ENCODE measurements at places on chromosomes 4 and X.
A peak's percentile ranks its signal among the peaks of the same experiment; 100 is the strongest.

DNA sequence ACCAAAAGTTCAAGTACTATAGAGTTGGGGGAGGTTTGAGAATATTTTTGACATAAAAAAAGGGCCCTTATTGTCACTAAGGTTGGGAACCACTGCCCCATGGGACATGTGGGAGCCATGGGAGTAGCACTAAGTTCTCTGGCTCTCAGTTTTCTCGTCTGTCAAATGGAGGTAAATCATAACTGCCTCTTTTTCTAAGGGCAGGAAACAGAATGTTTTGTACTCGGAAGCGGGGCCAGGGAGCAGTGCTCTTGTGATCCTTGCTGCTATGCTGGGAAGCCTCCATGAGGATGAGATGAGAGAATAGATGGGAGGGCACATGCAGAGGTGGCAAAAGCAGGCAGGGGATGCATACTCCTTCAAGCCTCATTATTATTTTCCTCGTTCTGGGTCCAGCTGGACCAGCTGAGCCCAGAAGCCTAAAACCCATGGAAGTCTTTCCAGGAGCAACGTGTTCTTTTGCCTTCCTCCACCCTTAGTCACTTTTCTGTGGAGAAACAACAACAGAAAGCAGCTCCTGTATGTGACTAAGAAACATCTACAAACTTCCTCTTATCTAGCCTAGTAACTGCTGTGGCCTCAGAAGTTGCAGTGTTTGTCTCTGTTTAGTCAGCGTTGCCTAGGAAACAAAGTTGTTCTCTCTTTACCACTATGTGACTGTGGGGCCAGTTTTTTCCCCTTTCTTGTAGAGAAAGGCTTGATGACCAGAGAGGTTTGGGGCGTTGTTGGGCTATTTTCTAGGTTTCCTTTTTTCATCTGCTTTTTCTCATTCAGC is 64.8 kb downstream of the TSC22D3 start:
- DNase-seq: peak; percentile 82

- DNase-seq: no peak
Observed at GRCh38 chr4:70623323-70623722, 5.2 kb upstream of the ENAM start.

- DNase-seq: peak; percentile 15
Observed at GRCh38 chrX:101395789-101396188, 5.0 kb downstream of the RPL36A start.

DNA sequence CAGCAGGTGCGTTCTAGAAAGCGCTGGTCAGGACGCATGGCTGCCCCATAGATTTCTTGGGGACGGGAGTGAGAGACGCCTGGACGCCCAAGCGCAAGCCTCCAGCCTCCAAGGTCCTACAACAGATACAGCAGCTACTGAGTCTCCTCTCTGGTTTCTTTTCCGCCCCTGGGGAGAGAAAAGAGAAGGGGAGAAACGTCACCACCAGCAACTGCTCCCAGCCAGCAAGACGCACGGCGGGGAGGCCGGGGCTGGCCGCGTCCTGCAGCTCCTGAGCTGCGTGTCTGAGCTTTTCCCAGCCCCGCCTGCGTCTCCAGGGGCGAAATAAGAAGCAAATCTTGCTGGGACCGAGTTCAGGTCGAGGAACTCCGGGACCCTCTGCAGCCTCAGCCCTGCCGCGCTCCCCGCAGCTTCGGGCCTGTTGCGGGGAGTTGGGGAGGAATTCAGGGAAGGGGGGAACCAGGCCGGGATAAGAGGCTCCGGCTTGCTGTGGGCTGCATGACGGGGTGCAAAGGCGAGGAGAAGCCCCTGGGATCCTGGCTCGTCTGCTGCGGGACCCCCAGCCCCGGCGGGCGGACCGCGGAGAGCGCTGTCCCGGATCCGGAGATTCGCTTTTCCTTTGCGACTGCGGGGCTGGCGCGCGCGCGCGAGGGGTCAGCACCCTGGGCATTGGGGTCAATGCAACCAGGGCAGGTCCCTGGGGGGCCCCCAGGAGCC is 6.8 kb upstream of the SHOX start:
- no peak for DNase-seq

DNA sequence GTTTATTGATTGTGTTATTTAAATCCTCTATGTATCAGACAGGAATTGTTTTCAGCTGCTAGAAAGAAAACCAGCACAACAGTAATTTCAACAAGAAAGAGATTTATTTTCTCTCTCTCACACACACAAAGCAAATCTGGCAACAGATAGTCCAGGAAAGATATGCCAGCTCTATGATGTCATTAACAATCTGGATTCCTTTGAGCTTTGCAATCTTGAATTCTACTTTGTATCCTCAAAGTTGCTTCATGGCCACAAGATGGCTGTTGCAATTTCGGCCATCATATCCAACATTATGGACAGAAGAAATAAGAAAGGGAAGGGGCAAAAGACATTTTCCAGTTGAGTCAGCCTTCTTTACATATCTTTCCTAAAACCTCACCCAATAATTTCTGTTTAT is 19.8 kb upstream of the FMR1 start:
- no peak for DNase-seq

GRCh38 chr4:10385994-10386394 is 71.2 kb downstream of the ZNF518B start:
- DNase-seq: no peak

DNA sequence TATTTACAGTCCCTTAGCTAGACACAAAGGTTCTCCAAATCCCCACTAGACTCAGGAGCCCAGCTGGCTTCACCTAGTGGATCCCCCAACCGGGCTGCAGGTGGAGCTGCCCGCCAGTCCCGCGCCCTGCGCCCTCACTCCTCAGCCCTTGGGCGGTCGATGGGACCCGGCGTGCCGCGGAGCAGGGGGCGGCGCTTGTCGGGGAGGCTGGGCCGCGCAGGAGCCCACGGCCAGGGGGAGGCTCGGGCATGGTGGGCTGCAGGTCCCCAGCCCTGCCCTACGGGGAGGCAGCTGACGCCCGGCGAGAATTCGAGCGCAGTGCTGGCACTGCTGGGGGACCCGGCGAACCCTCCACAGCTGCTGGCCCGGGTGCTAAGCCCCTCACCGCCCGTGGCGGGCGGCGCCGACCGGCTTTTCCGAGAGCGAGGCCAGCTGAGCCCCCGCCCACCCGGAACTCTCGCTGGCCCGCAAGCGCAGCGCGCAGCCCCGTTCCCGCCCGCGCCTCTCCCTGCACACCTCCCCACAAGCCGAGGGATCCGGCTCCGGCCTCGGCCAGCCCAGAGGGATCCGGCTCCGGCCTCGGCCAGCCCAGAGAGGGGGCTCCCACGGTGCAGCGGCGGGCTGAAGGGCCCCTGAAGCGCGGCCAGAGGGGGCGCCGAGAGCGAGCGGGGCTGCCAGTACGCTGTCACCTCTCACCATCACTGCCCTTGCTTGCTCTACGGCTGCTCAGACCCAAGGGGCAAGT is 39.4 kb downstream of the WFS1 start:
- peak; percentile 91 for DNase-seq

GRCh38 chr4:8129136-8129535 is 29.5 kb downstream of the ABLIM2 start:
- DNase-seq: no peak

GRCh38 chrX:3520982-3521381 is 174.5 kb upstream of the MXRA5 start:
- no peak for DNase-seq

DNA sequence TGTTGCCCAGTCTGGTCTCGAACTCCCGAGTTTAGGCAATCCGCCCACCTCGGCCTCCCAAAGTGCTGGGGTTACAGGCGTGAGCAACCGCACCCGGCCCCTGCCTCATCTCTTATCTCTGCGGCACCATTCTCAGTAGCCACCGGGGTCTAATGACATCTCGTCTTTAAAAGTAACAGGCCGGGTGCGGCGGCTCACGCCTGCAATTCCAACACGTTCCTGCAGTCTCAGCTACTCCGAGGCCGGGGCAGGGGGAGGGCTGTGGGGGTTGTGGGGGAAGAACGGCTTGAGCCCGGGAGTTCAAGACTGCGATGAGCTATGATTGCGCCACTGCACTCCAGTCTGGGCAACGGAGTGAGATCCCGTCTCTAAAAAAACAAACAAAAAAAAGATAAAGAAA is 28.8 kb downstream of the ING2 start:
- DNase-seq: no peak

GRCh38 chrX:122787231-122787630 is 396.8 kb upstream of the GRIA3 start:
- DNase-seq: no peak

DNA sequence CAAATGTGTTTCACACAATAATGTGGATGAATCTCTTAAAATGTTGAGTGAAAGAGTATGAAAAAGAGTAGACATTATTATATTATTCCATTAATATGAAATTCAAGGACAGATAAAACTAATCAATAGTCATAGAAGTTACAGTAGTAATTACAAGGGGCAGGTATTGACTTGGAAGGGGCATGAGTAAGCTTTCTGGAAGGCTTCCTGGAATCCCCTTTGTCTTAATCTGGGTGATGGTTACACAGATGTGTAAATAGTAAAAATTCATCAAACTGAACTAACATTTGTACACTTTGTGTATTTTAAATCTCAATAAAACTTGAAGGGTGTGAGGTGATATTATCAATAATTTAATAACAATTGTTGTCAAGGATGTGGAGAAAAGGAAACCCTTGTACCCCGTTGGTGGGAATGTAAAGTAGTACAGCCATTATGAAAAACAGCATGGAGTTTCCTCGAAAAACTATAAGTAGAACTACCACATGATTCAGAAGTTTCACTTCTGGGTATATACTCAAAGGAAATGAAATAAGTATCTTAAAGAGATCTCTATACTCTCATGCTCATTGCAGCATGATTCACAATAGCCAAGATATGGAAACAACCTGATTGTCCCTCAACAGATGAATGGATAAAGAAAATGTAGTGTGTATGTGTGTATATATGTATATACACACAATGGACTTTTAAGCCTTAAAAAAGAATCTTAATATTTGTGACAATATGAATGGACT is 96.9 kb upstream of the MID1IP1 start:
- no peak for DNase-seq

GRCh38 chrX:152897222-152898131 is at the start of gene ZNF185:
Gene ZNF185 (plus strand): TSS chrX:152898067. CDS start chrX:152914490, 16,423 bp downstream.
- peak; percentile 64 for DNase-seq

GRCh38 chr4:109559625-109559982 is 442 bp upstream of the MCUB start:
- peak; percentile 65 for DNase-seq

GRCh38 chr4:40395908-40396793 is 61.0 kb downstream of the CHRNA9 start:
- peak; percentile 97 for DNase-seq

GRCh38 chr4:23068287-23068686 is 375.6 kb downstream of the GBA3 start:
- no peak for DNase-seq

DNA sequence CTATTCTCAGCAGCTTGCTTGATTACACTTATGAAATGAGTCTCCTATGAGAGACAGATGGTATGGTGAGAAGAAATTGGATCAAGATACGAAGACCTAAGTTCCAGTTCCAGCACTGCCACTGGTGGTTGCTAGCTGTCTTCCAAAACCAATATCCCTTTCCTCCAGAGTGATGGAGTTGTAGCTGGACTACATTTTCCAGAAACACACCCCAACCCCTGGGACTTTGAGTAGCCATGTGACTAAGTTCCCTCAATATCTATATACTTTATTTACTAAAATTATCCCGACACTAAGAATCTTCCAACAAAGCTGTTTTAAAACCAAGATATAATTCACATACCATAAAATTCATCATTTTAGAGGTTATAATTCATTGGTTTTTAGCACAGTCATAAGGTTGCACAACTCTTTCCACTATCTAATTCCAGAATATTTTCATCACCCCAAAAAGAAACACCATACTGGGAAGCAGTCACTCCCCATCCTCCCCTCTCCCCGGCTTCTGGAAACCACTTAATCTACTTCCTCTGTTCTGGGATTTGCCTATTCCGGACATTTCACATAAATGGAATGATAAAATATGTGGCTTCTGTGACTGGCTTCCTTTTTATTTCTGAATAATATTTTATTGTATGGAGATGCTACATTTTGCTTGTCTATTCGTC is 118.0 kb downstream of the MANBA start:
- no peak for DNase-seq

- DNase-seq: peak; percentile 4
Observed at GRCh38 chr4:91758487-91758886, 545.3 kb upstream of the GRID2 start.

- no peak for DNase-seq
Observed at GRCh38 chr4:8101213-8102075, 57.2 kb downstream of the ABLIM2 start.

- DNase-seq: peak; percentile 73
Observed at GRCh38 chrX:21373637-21374162, 518 bp upstream of the CNKSR2 start.

DNA sequence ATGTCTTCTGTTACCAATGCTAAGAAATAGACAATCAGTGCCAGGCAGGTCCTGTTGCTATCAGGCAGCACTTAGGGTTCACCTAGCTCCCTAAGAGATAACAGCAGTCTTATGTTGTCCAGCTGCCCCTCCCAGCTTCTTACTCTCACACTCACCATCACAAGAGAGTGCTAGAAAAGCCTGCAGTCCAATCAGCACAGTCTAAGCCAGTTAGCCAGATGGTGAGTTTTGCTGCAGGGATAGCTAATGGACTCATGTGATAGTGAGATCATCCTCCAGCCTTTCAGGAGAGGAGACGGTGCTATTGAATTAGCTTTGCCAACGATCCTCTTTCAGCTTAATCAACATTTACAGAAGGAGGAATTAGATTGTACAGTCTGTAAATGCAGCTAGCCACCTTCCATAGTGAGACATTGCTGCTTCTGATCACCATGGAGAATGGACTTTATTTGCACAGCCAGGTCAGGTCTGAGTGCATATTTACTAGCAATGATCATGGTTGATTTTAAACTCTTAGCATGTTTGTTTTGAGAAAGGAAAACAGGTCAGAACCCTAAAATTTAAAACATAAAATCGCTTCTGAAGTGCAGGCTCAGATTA is 438.3 kb downstream of the CENPC start:
- DNase-seq: peak; percentile 91

GRCh38 chrX:133468051-133468450 is 52.8 kb upstream of the GPC4 start:
- peak; percentile 28 for DNase-seq

DNA sequence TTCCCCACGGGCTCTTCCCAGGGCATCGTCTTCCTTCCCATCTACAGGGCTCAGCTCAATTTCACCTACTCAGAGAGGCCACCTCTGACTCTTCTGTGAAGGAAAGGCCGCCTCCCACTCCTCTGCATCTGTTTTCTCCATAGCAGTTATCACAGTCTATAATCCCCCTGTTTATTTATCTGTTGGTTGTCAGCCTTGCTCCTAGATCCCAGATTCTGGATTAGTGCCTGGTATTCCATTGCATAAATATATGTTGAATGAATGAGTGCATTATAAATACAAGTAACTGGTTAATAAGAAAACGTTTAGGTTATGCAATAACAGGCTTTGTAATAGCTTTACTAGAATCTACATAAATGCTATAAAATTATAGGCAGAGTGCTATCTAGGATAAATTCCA is 52.9 kb downstream of the NSG1 start:
- DNase-seq: no peak

- no peak for DNase-seq
Observed at GRCh38 chr4:67104145-67104544, 441.2 kb downstream of the CENPC start.

GRCh38 chr4:102592256-102592655 is 91.1 kb downstream of the NFKB1 start:
- no peak for DNase-seq

GRCh38 chr4:55012363-55013230 is 112.8 kb downstream of the KDR start:
- peak; percentile 74 for DNase-seq

GRCh38 chr4:183984566-183984965 is 79.5 kb downstream of the STOX2 start:
- no peak for DNase-seq

GRCh38 chr4:3667258-3667657 is 98.9 kb upstream of the ADRA2C start:
- DNase-seq: no peak

- peak; percentile 63 for DNase-seq
Observed at GRCh38 chr4:87069037-87069742, 134.4 kb downstream of the AFF1 start.

Data from DMS53 (cell line).